ENCODE measurements at places on chromosomes 2 and 18.
A peak's percentile ranks its signal among the peaks of the same experiment; 100 is the strongest.

GRCh38 chr18:3279201-3280185, 17.6 kb downstream of the MYL12B start:
- no peak for DNase-seq

- DNase-seq: no peak
Observed at GRCh38 chr18:23970161-23971096, 44.1 kb upstream of the TTC39C start.

DNA sequence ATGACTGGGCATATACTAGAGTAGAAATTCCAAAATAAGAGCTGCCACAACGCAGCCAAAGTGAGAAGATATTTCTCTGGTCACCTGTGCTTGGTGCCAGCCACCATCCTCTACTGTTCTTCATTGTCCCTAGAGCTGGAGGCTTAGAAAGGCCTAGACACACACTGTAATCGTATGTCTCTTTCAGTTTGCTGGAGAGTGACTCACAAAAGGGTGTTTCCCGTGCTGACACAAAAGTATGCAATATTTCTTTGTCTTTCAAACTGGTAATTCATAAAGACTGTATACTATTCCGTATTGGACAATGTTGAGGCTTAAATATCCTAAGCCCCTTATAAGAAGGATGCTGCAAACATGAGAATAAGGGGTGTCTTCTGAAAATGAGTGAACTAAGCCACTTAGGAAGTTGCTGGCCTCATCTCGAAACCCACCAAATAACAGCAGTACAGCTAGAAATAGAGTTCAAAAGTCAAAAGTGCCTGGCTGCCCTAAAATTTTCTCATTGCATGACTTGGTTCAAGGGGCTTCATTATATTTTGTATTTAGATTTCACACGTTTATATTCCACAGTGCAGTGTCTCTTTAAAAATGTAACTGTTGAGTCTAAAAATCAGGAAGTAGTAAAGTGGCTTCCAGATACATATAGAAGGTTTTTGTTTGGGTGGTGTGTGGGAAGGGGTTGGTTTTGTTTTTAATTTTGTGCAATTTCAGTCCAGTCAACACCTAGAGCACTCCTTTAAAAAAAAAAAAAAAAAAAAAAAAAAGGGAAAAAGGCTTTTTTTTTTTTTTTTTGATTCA, 601.1 kb downstream of the ARHGAP15 start:
- DNase-seq: peak; percentile 45

- DNase-seq: no peak
Observed at GRCh38 chr2:100623033-100623715, 60.4 kb downstream of the PDCL3 start.

GRCh38 chr2:127646487-127647241, 711 bp downstream of the GPR17 start:
- no peak for DNase-seq

- DNase-seq: no peak
Observed at GRCh38 chr18:68972176-68972575, 174.3 kb downstream of the CCDC102B start.

- no peak for DNase-seq
Observed at GRCh38 chr2:172927641-172928357, 147.8 kb upstream of the MAP3K20 start.

DNA sequence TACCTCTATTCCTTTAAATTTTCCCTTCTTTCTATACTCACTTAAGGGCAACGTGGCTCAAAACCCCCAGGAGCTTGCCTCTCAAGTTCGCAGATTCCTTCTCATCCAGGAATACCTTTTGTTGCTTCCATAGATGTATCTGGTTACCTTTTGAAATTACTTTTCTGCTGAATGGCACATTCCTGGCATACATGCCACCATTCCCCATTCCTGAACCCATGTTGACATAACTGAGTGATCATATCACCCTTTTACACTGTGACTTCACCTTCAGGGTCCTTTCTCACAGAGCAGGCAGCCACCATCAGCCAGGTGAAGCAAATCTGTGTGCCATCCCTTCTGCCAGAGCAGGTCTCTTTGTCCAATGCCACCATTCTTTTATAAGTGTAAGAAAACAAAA, 615.8 kb downstream of the ARHGAP15 start:
- no peak for DNase-seq

- DNase-seq: no peak
Observed at GRCh38 chr2:130393318-130393910, 37.6 kb downstream of the PTPN18 start.

- no peak for DNase-seq
Observed at GRCh38 chr2:43399098-43399497, 172.7 kb upstream of the ZFP36L2 start.

- DNase-seq: no peak
Observed at GRCh38 chr2:31003749-31004148, 134.5 kb downstream of the GALNT14 start.

DNA sequence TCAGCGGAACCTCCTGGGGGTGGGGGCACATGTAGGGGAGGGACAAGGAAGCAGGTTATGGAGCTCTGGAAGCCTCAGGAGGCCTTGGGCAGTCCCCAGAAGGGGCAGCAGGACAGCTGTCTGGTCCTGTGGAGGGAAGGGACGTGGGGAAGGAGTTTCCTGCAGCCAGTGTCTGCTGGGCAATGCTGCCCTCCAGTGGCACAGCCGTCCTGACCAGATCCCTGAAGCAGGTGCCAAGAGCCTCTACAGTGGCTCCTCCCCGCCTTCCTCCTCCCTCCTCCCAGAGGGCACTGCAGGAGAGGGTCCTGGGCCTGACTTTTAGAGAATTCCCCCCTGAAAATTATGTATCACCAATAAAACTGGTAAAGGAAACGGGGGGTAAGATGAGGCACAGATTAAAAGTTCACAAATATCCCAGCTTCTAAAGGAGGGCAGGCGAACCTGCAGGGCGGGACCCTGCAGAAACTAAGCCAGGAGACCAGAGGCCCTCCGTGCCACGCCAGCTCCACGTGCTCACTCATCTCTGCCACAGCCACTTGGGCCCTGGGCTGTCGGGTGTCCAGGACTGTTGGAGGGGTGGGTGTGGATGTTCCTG, 258.5 kb downstream of the TWIST2 start:
- DNase-seq: peak; percentile 34

- DNase-seq: no peak
Observed at GRCh38 chr2:11639503-11639902, 30.5 kb downstream of the NTSR2 start.

DNA sequence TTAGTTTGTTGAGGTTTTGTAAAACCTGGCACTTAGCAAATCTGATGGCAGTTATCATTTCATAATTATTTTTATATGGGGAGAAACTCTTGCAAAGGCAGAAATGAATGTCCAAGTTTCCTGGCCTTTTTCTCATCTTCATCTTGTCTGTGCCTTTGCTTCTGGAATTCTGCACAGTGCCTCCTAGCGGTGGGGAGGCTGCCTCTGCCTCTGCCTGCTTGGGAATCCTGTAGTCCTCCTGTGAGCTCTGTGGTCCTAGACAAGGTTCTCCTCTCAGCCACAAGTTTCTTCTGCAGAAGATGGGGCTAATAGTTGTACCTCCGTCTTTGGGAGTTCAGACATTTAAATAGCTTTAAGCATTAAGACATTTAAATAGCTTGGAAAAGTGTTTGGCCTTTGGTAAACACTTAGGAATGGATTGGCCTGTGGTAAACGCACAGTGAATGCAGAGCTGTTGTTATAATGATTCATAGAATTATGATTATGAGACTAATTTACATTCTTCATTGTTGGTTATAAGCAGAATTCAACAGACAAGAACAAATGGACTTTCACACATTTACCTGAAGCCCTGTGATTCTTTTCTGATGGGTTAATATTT, 101.2 kb downstream of the ZNF236 start:
- no peak for DNase-seq

- DNase-seq: no peak
Observed at GRCh38 chr2:71353248-71353647, 21.7 kb downstream of the ZNF638 start.

DNA sequence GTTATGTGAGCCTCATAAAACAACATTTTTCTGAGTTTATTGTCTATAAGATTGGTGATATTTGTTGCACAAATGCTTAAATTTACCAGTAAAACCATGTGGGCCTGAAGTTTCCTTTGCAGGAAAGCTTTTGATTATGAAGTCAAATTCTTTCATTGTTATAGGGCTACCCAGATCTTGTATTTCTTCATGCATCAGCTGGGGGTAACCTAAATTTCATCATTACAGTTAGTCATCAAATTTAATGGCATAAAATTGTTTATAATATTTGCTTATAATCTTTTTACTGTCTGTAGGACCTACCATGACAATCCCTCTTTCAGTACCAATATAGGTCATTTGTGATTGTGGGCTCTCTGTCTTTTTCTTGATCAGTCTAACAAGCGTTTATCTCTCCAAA, 47.8 kb downstream of the SMAD2 start:
- DNase-seq: no peak

DNA sequence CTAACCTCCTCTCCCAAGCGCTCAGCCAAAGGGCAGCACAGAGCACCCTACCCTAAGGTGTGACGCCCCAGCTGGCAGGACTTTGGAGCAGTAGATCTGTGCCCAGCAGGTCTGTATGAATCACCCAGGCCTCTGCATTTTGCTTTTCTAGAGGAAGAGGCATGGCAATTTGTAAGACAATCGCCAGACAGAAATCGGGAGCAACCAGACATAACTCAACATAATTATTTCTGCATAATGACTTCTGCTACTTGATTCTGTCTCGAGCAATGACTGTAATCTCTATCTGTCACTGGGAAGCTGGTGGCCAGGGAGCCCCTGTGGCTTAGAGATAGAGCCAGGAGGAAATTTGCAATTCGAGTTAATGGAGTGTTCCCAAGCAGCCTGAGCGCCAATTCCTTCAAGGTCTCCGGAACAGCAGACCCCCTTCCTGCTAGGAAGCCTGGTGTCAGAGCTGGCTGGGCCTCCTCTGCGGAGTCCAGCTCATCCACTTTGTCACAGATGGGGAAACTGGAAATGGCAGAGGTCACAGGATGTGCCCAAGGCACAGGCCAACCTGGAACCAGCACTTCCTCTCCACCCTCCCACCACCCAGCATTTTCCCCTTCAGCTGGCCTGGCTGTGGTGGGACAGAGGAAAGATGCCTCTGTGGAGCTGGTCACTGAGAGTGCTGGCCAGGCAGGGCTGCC, 55.0 kb downstream of the ODC1 start:
- no peak for DNase-seq

- DNase-seq: no peak
Observed at GRCh38 chr2:204885747-204886146, 340.5 kb downstream of the PARD3B start.

DNA sequence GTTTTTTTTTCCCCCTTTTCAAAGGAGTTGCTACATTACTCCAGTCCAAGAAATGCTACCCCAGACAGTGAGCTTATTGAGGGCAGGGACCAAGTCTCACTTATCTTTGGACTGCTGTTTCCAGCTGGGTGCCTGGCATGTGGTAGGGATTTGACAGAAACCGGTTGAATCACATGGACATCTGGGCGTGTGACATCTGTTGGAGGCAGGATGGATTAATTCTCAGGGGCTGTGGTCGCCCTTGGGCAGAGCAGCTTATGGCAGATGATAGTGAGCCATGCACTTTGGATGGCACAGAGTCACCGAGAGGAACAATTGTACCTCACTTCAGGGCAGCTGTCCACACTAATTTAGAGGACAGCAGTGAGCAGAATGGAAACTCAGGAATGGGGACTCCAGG, 254.6 kb upstream of the ID2 start:
- no peak for DNase-seq

GRCh38 chr2:172062402-172063004, 22.8 kb upstream of the DLX1 start:
- no peak for DNase-seq

DNA sequence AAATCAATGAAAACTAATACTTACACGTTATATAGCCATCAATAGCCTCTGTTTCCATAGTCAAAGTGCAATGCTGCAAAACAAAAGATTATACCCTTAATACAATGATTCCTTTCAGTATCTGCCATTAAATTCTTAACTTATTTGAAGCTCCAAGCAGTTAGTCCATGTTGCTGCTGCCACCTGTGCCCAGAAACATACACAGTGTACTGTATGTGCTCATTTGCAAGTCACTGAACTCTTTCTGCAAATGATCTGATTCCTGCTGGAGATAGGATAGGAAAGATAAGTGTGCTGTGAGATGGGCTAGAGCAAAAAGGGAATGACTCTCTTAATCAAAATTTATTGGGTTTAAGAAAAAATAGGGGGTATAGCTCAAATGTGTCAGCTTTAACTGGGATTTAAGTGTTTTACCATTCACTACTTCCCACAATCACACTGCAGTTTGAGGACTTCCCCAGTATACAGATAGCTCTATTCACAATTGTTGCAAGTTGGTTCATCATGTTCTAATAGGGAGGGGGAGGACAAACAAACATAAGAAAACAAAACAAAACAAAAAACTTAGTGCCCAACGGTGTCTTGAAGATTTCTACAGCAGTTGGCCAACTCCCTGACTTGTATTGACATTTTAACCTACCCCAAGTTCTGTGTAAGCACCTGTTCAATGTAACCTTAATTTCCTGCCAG, 2.7 kb downstream of the IKZF2 start:
- no peak for DNase-seq

DNA sequence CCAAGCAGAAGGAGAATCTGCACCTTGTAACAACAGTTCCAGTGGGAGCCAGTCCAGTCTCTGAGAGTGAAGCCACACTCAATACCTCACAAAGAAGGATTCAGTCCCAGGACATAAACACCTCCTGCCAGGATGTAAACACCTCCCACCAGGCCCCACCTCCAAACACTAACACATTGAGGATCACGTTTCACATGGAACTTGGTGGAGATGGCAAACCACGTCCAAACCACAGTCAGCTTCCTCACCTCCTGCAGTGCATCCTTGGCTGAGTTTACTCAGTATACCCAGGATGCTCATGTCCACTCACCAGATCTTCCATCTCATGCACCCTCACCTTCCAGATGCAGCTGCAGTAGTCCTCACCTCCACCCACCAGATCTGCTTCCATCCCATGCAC, 37.8 kb upstream of the TMEM18 start:
- no peak for DNase-seq

DNA sequence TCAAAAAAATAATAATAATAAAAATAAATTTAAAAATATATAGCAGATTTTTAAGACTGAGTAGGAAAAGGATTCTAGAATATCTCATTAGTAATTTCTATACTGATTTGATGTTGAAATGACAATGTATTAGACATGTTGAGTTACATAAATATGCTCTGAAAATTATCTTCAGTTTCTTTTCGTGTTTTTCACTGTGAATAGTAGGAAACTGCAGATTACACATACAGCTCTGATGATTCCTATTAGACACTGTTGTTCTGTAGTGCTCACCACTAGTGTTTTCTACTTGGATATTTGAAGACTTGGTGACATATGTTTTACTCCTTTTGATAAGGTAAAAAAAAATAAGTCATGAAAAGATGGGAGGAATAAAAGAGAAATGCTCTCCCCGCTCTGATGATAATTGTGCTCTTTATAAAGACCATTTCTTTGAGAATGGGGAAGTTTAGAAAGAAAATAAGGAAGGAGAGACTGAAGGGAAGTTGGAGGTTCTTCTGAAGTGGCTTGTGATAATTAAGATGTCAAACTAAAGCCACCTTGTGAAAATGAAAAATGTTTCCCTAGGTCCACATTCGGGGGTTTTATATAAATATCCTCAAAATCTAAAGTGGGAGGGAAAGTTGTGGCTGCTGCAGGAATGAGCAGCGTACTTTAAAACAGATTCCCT, 52.9 kb downstream of the SLC9A2 start:
- DNase-seq: no peak

- no peak for DNase-seq
Observed at GRCh38 chr2:232567721-232568120, 17.2 kb downstream of the EIF4E2 start.

- DNase-seq: no peak
Observed at GRCh38 chr2:226678422-226678821, 121.2 kb downstream of the IRS1 start.
